ENCODE measurements at places on chromosomes 2 and 18.

DNA sequence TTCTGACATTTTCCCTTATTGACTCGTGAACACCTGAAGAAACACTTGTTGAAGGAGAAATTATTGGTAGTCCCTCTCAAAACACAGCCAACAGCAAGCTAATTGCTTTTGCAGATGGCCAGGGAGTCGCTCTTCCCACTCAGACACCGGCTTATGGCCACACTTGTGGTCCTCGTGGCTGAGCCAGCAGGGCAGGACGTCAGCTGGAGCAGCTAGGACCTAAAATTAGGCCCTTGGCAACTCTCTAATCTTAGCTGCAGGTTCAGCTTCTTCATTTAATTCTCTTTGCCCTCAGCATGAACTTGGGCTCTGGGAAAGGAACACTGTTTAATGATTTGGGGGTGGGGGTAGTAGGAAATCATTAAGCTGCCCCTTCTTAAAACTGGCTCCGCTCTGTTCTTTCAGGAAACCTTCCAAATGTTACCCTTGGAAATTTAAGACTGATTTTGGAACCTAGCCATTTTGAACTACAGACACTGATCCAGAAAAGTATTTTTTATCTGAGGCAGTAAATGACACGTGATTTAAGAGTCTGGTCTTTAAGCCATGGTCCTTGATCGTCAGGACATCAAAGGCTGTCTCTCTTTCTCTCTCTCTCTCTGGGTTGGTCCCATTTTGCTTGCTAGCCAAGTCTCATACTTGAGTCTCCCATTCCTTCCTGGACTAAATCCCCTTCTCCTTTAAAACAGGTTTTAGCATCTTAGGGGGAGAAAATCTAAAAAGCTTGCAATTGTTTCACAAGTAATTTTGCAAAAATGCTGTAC lies 77.5 kb downstream of the CDK15 start:
- DNase-seq = no peak

GRCh38 chr2:31238126-31238905 lies 4.4 kb downstream of the EHD3 start:
- DNase-seq = no peak

DNA sequence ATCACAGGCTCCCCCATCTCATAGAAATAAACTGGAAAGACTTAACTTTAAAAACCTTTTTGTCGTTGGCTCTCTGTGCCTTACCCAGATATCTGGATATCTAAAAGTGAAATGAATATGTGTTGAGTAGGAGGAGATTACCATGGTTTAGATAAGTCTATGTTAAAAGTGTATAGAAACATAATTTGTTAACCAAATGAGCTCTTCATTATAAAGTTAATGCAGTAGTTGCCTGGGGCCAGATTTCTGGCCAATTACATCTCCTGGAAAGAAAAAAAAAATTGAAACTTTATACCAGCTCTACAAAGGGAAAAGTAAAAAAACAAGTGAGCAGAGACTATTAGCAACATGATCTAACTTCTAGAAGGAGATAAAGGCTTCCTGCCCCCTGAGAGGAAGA lies 259.6 kb upstream of the UBE2E3 start:
- no peak for DNase-seq

DNA sequence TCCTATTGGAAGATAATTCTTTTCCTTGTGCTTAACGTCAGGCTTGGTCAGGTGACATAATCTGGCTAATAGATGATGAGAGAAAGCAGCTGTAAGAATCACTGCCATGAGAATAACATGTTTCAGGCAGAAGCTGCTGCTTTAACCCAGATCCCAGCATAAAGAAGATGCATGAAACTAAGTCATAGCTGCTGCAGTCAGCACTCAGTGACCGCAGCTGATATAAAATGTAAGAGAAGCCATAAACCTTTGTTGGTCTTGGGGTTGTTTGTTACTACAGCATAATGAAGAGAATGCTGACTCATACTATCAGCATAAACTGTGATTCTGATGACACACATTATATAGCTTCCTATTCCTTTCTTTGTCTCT lies 274.3 kb upstream of the TRIB2 start:
- no peak for DNase-seq

DNA sequence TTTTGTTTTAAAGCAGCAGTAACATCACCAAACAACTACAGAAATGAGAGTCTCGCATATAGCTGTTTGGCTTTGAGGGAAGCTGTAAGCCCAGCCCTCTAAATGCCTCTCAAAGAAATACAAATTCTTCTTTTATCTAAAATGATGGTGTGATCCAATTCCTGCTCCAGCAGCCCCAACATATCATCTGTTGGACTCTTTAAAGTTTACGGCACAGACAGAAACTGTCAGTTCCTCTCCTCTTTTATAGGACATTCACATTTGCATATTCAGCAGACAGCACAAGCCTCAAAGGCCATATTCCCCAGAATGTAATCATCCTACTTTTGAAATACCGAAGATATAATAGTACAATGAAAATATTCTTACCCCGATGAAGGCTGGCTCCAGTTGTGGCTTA lies 216.9 kb upstream of the REV1 start:
- DNase-seq = no peak

DNA sequence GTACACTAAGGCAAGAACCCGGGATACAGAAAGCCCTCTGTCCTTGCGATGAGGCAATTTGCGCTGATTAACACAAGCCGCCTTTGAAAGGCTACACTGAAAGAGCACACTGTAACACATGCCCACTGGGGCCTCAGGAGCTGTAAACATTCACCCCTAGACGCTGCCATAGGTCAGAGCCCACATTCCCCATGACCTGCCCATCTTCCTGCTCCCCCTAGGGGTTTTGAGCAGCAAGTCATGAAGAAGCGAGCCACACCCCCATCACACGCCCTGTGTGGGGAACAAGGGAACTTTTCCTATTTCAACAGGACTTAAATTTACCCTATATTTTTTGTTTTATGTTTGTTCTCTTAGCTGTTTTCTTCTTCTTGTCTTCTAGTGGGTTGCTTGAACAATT lies 47.8 kb upstream of the SLC4A10 start:
- no peak for DNase-seq

DNA sequence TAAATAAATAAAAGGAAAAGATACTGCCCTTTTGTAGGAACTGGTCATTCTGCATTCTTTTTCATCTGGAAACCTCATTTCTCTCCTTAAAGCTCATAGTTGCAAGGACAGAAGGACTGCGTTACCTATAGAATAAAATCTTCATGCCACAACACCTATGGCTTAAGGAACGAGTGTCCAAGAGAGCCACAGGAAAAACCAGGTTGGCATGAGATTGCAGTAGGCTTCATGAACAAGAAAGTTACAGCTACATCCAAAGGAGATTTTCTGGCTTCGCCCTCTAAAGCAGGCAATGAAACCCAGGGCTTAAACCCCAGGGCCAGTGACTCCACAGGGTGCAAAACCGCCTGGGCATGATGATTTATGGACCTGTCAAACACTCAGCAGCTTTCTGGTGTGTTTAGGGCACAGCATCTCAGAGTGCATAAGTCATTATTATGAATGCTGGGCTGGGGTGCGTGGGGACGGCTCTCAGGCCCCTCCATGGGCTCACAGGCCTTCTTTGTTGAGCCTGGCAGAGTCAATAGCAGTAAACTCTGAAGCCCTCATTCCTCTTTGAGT lies 30.7 kb upstream of the PIEZO2 start:
- no peak for DNase-seq

GRCh38 chr2:111705239-111705638 lies 178.8 kb downstream of the ANAPC1 start:
- DNase-seq = no peak

All from activated naive CD4-positive, alpha-beta T cell (primary cell).